ENCODE measurements at places on chromosomes 13 and 19.

- ATAC-seq, result no peak
Observed at GRCh38 chr13:72875233-72875632, 93.3 kb downstream of the PIBF1 start.

DNA sequence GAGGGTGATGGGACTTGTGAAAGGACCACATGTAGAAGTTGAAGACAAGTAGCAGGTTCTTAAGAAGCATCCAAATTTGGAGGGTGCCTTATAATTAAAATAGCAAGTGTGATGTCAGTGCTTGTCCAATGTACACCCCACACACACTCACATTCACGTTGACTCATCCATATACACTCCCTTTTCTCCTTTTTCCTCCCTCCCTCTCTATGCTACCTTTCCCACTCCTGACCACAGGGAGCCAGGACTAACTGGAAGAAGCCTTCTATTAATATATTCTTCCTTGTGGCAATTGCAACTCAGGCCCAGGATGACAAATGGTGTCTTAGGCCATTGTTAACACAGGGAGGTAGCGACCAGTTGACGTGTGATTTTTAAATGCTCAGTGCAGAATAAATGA, 16.3 kb upstream of the GPR183 start:
- no peak for ATAC-seq

- no peak for ATAC-seq
Observed at GRCh38 chr19:42285541-42285941, 16.4 kb upstream of the PRR19 start.

DNA sequence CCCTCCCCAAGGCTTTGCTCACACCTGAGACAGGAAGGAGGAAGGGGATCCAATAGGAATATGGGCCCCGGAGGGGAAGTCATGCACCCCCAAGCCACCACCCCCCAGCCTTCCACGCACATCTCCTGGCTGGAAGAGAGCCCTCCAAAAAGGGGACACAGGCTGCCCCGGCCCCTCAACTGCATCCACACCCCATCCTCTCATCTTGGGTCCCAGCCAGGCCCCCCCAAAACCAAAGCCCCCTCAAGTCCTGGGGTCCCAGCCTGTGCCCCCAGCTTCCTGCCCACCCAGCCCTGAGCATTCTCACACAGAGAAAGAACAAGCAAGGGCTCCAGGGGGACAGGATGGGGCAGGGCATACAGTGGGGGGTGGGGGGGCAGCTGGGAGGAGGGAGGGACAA, 12.1 kb downstream of the SMIM24 start:
- ATAC-seq, result no peak

DNA sequence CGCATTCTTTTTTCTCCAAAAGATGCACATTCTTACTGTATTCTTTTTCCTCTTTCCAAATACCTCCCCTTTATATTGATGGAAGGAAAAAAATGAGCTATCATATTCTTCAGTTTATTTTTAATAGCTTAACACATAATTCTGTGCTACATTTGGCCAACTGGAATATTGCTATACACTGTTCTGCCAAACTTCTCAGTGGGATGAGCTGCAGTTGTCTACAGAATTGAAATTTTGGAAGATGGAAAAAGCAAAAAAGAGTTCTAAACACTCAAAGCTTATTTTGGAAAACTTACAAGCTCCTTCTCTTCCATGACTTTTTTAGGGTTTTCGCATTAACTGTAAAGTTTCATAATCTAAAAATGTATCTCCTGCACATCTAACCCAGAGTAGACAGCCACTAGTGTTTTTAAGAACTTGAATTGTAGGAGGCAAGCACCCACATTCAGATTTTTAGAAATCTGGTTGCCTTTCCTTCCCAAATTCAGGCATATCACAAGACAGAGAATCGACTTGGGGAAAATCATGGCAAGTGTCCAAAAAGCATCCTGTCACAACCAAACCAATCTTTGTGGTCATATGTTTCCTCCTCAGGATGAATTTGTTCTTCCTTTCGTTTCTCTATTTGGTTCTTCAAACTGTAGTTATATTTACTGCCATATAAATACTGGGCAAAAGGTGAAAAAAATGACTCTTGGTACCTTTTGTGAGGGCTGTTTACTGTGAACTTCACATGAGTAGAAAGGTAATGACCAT, 111.4 kb upstream of the FRY start:
- ATAC-seq, result no peak

DNA sequence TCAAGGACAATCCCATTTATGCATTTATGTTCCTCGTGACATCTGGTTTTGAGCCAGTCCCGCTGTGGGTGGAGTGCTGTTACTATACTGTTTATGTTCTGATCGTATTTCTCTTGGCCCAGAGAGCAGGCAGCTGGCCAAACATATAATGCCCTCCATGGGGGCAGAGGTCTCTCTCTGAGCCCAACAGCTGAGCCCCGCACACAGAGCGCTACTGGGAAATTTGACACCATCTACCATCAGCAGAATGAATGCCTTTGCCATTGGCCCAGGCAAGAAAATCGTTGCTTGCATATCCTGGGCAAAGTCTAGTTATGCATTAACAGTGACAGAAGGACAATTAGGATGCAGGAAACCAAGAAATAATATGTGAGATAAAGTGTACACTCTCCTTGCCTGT, 126.8 kb upstream of the CACNA1A start:
- no peak for ATAC-seq

- ATAC-seq, result peak; percentile 25
Observed at GRCh38 chr19:11530432-11530831, 1.5 kb upstream of the ECSIT start.

- ATAC-seq, result peak; percentile 0
Observed at GRCh38 chr19:13152356-13152973, 2.3 kb downstream of the IER2 start.

- ATAC-seq, result peak; percentile 11
Observed at GRCh38 chr19:14112051-14112808, 5.3 kb downstream of the PRKACA start.

GRCh38 chr13:41327994-41328790, 17.1 kb downstream of the NAA16 start:
- ATAC-seq, result no peak
